MM.1S (cell line): ENCODE measurements at places on chromosomes 1 and 21.

DNA sequence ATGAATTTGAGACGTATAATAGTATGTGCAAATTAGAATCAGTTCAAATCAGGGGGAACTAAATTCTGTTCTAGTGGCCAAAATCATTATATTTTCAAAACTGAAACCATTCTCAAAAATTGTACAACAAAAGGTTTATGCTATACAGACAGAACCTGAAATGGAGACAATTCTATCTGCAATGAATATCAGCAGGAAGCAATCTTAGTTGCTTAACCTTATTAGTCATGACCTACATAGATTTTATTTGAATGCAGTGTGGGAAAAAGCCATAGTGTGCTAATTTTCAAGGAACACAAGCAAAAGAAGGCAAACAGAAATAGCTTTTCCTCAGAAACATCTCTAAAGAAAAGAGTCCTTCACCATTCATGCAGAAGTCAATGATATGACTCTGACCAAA is 6.5 kb downstream of the AK5 start:
- H3K36me3 ChIP-seq, result no peaks in the 10 kb centered on the region
- H3K4me1 ChIP-seq, result no peaks in the 10 kb centered on the region
- H3K27ac ChIP-seq, result no peak overlapping the region

DNA sequence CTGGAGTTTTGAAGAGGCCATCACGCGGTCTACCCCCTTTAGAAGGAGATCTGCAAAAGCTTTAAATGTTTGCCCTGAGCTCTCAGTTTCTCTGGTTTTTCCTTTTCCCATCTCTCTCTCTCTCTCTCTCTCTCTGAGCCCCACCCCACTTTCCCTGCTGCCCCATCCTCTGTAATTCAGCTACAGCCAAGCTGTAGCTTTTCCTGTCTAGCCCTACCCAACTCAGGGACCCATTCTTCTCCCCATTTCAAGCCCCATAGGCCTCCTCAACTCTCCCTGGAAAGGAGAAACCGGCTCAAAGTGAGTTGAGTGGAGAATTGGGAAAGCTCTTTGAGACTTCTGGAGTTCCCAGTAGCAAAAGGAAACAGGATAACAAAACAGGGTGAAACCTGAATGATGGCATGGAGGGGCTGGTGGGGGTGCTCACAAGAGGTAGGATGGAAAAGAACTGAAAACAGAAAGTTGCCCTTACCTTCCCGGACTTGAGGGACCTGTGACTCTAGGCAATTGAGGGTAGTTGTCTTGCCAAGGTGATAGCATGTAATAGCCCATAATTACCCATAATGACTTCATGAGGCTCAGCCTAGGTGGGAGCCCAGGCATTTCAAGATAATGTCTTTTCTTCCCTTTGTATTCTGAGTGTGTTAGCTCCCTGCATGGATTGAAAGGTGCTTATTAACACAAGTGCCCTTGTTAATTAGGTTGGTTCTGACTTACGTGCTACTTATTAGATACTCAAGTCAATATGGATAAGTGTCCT is 84.9 kb downstream of the SLC16A1 start:
- H3K4me1 ChIP-seq, result no peaks in the 10 kb centered on the region
- no peaks in the 10 kb centered on the region for H3K27me3 ChIP-seq
- H3K4me3 ChIP-seq, result no peak overlapping the region
- H3K36me3 ChIP-seq, result no peaks in the 10 kb centered on the region

GRCh38 chr1:61670016-61670415 is 54.9 kb downstream of the TM2D1 start:
- no peaks in the 10 kb centered on the region for H3K36me3 ChIP-seq
- H3K27ac ChIP-seq, result no peak overlapping the region
- H3K4me3 ChIP-seq, result no peak overlapping the region
- no peaks in the 10 kb centered on the region for H3K27me3 ChIP-seq
- no peak for DNase-seq

GRCh38 chr21:43609501-43610340 is 49.6 kb downstream of the HSF2BP start:
- H3K36me3 ChIP-seq, result no peaks in the 10 kb centered on the region
- no peak overlapping the region for H3K4me3 ChIP-seq
- no peaks in the 10 kb centered on the region for H3K27me3 ChIP-seq
- H3K27ac ChIP-seq, result no peak overlapping the region
- no peak for DNase-seq
- H3K4me1 ChIP-seq, result peaks cover 17% of the 10 kb centered on the region

- no peak overlapping the region for H3K4me3 ChIP-seq
- H3K27ac ChIP-seq, result no peak overlapping the region
- DNase-seq, result no peak
- no peaks in the 10 kb centered on the region for H3K36me3 ChIP-seq
These were observed 275.1 kb upstream of the VAMP3 start for GRCh38 chr1:7495962-7496361.
